ENCODE measurements at places on chromosomes 11 and 22.

- no peak for ATAC-seq
These were observed 24.3 kb downstream of the SLC25A18 start for GRCh38 chr22:17587629-17588028.

DNA sequence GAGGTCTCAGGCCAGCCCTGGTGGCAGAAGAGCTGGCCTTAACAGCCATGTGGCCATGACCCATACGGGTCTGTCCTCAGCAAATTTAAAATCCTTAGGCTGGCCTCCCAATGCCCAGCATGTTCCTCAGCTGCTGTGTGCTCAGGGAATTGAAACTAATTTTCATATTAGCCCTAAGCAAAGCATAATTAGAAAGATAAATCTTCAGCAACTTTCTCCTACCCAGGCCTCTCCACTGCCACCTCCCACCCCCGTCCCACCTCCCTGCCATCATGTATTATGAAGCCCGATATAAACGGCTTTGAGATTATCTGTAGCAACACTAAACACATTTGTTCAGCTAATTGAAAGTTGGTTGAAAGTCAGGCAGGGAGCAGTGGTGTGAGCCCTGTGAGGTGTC lies 178.8 kb upstream of the NTM start:
- no peak for ATAC-seq

GRCh38 chr22:18085188-18085587 lies 7.4 kb downstream of the PEX26 start:
- ATAC-seq: no peak

- no peak for ATAC-seq
These were observed 80.6 kb upstream of the TIMP3 start for GRCh38 chr22:32720924-32721323.

DNA sequence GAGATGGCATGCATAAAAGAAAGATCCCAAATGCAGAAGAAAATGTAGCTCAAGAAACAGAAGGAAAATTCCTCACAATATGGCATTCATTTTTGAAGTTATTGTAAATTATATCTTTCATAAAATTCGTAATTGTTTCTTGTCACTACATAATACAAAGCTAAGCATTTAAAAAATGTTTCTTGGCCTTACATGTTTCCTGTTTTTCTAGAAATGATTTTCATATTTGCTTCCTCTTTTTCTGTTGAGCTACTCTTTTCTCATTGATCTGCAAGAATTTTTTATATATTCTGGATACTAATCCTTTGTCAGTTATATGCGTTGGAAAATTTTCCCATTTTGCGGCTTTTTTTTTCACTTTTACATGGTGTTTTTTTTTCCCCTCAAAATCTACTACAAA lies 48.0 kb downstream of the ENTHD1 start:
- ATAC-seq: no peak

Data from activated T-helper 17 cell treated with anti-CD3 and anti-CD28 coated beads, Interleukin-2, amount 50 U/mL, for 72 hours (primary cell).